Brain microvascular endothelial cell (primary cell): ENCODE measurements at places on chromosomes 4 and X.

DNA sequence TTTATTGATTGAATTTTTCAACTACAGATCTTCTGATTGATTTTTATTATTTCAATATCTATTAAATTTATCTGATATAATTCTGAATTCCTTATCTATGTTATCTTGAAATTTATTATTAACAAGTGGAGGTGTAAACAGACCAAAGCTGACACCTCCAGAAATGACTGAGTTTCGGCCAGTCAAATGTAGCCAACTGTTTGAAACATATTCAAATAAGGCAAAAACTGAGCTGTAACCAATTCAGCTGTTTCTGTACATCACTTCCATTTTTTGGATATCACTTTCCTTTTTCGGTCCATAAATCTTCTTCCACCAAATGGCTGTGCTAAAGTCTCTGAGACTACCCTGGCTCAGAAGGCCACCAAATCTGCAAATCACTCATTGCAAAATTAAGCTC lies 2127.3 kb upstream of the AGA start:
- no peak for DNase-seq

DNA sequence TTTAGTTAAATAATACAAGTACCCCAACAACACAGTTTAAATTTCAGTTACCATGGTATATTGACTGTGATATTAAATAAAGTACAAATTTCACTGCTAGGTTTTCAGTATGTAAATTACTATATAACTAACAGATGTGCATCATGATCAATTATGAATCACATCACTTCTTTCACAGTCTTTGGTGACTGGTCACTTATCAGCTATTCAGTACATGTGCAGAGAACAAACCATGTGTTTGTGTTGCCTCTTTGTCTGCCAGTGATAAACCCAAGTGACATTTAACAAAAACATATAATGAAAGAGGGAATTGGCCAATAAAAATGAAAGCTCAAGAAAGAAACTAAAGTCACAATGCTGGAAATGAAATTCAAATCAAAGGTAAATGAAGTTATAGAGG lies 249.3 kb downstream of the CHIC1 start:
- DNase-seq, result no peak

GRCh38 chrX:10769195-10769594 lies 148.8 kb upstream of the MID1 start:
- peak; percentile 8 for DNase-seq

GRCh38 chr4:131348263-131348662 lies 1800.8 kb upstream of the PCDH10 start:
- DNase-seq, result no peak

DNA sequence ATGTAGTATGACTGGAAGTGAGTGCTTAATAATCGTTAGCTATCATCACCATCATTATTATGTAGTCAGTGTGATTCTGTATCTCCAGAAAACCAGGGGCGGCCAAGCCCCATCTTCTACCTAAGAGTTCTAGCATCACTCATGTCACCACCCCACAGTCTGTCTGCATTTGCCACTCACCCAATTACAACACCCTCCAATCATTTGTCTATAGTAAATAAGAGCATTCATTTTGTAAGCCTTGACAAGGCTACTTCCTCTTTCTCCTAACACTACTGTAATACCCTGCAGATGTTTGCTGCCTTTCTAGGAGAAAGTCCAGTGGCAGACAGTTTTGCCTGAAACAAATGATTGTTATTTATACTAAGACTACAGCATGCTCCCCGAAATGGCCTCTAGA lies 15.8 kb upstream of the IL21 start:
- no peak for DNase-seq

DNA sequence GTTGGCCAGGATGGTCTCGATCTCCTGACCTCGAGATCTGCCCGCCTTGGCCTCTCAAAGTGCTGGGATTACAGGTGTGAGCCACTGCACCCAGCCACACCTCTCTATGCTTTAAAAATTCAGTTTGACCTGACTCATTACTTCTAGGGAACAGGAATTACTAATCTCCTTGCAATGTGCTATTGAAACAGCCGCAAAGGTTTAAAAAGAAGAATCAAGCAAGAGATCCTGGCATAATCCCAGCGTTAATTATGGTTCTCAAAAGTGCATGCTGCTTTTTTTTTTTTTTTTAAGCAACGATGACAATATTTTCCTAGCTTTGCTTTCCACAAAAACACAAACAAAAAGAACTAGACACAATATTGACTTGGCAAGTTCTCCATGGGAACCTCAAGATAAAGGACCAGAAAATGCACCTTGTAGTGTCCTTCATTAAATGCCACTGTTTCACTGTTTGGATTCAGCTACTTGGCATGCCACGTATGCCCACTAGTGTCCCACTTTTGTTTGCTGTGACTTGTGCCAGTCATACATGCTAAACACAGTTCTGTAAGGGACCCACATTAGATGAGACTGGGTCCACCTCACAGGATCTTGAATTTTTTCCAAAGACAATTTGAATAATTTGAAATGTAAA lies 112.6 kb upstream of the PPARGC1A start:
- DNase-seq, result no peak

DNA sequence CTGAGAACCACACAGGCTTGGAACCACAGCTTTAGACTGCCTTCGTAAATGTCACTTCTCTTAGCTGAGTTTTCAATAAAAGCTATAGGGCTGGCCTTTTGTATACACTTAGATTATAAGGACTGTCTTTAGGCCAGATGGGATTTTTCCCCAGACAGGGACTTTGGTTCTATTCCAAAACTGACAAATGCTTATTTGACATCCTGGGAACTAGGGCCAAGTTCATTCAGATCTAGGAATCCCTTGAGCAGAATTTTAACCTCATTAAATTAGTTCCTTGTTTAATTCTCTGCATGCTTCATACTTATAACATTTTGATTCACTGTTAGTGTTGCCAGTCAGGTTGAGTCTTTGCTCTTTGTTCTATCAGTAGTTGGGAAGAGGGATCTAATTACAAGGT lies 23.1 kb downstream of the ZRSR2 start:
- no peak for DNase-seq

DNA sequence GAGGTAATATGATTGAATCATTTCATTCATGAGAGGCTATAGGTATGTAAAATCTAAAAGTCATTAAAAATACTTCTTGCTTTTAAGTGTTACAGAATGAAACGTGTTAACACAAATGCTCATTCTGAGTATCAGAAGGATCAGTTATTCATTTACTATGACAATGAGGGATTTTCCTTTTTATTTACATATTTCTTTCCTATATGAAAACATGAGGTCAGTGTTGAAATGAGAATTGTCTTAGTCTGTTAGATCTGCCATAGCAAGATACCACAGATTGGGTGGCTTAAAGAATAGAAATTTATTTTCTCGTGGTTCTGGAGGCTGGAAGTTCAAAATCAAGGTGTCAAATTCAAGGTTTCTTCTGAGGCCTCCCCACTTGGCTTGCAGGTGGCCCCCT lies 181.2 kb downstream of the ARHGAP10 start:
- no peak for DNase-seq

GRCh38 chr4:134636338-134637051 lies 434.9 kb upstream of the PABPC4L start:
- no peak for DNase-seq

- no peak for DNase-seq
Measured at GRCh38 chr4:68490826-68491457, 43.7 kb downstream of the TMPRSS11E start.

GRCh38 chr4:80259012-80259411 lies 7.5 kb upstream of the FGF5 start:
- DNase-seq, result no peak

DNA sequence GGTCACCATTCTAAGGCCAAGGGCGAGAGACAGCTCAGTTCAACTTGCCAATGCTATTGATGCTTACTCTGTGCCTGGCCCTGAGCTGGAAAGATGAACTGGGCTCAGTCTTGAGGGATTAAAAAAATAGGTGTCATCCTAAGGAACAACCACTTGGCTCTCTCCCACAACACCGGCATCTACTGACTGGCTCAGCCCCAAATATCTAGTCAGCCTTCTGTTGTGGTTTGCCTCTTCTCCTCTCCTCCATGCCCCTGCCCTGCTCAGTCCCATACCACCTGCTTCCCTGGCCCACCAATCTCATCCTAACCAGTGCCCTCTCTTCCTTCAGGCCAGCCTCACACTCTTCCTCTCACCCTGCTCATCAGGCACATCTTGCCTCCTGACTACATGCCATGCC lies 29.6 kb downstream of the KDM5C start:
- no peak for DNase-seq

GRCh38 chr4:93960916-93961315 lies 132.4 kb downstream of the ATOH1 start:
- DNase-seq, result no peak

GRCh38 chr4:22596409-22596808 lies 80.5 kb upstream of the ADGRA3 start:
- no peak for DNase-seq

GRCh38 chr4:6956087-6956433 lies 46.4 kb downstream of the TBC1D14 start:
- DNase-seq, result no peak

- DNase-seq, result no peak
Measured at GRCh38 chr4:80613470-80613869, 277.9 kb downstream of the CFAP299 start.

- no peak for DNase-seq
Measured at GRCh38 chr4:72405417-72405816, 163.6 kb downstream of the ADAMTS3 start.

- DNase-seq, result no peak
Measured at GRCh38 chrX:152663086-152663485, 25.4 kb downstream of the GABRQ start.

DNA sequence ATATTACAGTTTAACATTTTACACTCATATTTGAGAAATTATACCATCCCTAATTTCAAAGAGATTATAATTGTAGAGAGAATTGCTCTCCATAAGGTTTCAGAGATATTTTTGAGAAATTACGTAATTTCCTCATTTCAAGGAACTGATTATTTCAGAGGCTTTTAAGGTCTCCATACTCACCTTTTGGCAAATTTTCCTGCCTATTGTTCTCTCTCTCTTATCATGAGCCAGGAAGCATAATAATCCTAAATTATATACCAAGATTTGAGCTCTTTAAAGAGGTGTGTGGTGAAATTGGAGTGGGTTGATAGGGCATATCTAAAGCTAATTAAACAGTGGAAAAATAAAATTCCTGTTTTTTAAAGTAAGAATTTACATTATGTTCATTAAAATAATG lies 248.9 kb upstream of the FTHL17 start:
- DNase-seq, result no peak

- DNase-seq, result no peak
Measured at GRCh38 chr4:169309326-169309967, 38.7 kb upstream of the SH3RF1 start.

DNA sequence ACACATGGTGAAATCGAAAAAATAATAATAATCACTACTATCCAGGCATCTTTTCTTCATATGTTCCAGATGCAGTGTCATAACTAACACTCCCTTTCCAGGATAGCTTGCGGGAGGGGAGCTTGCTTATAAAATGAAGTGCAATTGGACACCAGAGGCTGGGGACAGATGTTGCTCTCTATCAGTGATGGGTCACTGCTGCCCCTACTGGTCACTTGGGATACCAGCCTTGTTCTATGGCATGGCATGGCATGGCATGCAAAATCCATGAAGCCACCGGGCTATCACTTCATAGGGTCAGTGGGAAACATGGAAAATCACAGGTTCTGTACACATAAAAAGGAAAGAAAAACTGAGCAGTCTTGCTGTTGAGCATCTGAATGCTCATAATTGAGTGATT lies 168.1 kb downstream of the GLRA2 start:
- DNase-seq, result no peak

GRCh38 chr4:7966281-7967062 lies 26.8 kb upstream of the AFAP1 start:
- DNase-seq, result no peak

- no peak for DNase-seq
Measured at GRCh38 chr4:124958847-124959246, 246.3 kb upstream of the ANKRD50 start.

GRCh38 chrX:37809970-37810369 lies 30.1 kb downstream of the CYBB start:
- DNase-seq, result no peak

GRCh38 chr4:109243871-109244270 lies 58.6 kb downstream of the COL25A1 start:
- DNase-seq, result no peak

DNA sequence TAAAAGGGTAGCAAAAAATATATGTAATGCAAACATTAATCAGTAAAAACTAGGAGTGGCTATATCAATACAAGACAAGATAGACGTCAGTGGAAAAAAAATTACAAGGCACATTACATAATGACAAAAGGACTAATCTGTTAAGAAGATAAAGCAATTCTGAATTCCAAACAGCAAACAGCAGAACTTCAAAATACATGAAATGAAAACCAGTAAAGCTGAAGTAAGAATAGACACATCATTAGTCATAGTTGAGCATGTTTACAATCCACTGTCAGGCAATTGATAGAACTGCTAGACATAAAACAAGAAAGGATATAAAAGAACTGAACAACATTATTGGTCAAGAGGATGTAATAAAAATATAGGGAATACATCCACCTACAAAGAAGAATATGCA lies 12.2 kb downstream of the SULT1B1 start:
- no peak for DNase-seq

DNA sequence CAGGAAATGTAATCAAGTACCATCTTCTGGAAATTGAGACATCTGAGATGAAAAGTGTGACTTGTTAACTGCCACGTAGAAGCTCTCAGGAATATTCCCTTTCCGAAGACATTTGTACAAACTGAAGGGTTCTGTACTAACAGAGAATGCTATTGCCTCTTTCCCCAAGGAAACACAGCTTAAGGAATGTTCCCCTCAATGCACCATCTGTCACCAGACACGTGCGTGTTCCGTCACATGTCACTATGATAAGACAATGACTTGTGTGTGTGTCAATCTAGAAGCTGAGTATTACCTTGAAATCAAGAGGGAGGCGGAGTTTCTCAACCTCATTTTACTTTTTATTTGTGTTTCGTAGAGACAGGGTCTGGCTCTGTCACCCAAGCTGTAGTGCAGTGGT lies 58.1 kb downstream of the DHRSX start:
- no peak for DNase-seq

- DNase-seq, result no peak
Measured at GRCh38 chr4:89230271-89230670, 77.3 kb downstream of the GPRIN3 start.

DNA sequence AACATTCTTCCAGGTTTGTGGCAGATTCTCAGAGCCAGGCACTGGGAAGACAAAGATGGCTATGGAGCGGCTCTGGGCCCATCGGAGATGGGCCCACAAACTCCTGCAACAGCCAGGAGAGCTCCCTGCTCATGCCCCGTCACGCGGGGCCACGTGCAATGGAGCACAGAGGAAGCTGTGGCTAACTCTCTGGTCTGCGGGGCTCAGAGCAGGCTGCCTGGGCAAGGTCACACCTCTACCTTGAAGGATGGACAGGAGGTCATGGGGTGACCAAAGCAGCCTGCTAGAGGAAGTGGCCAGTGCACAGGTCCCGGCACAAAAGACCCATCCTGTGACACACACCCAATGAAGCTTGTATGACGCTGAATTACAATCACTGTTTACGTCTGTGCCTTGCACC lies 45.2 kb downstream of the C4orf50 start:
- no peak for DNase-seq

DNA sequence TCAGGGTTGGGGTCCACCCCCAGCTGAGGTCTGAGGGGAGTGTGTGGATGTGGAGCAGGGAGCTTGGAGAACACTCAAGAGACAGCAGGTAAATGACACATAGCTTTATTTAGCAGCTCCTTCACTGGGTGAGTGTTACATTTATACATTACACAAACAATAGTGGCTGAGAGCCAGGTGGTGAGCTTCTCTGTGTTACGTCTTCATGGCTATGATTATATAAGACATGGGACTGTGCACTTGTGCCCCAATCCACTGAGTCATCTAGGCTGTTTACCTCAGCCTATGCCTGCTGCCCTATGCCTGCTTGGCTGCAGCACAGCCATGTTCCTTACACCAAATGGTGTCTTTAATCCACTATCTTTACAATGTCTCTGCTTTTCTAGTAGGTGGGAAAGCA lies 459.6 kb downstream of the AFF2 start:
- no peak for DNase-seq
